ENCODE measurements at places on chromosomes 4 and X.

GRCh38 chrX:123923211-123923610, 38.3 kb upstream of the STAG2 start:
- no peak for DNase-seq

DNA sequence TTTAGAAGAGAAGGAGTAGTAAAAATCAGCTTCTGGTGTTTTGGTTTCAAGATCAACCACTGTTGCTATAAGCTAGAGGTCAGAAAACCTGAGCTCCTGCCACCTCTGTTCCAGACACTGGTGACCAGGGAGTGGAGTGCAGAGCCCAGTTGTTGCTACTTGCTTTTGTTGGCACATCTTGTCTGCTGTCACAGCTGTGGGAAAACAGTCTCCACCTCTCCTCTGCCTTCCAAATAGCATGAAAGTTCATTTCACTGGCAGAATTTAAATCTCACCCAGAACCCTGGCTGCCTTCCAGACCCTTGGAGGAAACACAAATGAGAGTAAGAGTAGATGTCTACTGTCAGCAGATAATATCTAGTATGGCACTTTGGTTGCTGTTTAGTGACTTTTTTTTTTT, 297.5 kb upstream of the KLF3 start:
- no peak for DNase-seq

- no peak for DNase-seq
Observed at GRCh38 chrX:108322234-108322633, 116.0 kb downstream of the COL4A6 start.

- DNase-seq: no peak
Observed at GRCh38 chr4:148079961-148080360, 348.1 kb downstream of the ARHGAP10 start.

DNA sequence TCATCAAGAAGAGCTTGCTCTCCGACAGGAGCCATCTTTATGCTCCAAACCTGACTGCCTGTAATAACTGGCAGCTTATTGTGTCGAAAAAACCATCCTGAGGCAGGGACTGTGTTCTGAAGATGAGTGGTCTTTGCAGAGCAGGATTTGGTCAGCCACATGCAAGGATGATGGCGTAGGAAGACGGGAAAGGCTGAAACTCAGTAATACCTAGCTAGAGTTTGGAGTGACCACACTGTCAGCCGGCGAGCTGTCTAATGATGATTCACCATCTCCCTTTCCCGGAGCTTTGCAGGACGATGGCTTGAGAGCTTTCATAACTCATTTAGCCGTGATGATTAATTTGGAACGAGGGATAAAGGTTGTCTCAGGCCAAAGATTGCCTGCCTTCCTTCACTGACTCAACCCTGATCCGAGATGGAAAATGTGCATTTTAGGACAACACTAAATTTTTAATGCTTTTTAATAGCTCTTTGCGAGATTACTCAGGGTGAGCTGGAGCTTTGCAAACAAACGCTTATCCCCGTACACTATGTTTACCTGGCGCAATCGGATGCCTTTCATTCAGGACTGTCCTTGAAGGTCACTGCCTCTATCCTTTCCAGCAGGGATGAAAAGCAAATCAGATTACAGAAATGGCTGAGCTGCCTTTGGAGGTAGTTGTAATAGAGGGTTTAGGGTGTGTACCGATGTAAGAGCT, 288.5 kb downstream of the ASMT start:
- no peak for DNase-seq

DNA sequence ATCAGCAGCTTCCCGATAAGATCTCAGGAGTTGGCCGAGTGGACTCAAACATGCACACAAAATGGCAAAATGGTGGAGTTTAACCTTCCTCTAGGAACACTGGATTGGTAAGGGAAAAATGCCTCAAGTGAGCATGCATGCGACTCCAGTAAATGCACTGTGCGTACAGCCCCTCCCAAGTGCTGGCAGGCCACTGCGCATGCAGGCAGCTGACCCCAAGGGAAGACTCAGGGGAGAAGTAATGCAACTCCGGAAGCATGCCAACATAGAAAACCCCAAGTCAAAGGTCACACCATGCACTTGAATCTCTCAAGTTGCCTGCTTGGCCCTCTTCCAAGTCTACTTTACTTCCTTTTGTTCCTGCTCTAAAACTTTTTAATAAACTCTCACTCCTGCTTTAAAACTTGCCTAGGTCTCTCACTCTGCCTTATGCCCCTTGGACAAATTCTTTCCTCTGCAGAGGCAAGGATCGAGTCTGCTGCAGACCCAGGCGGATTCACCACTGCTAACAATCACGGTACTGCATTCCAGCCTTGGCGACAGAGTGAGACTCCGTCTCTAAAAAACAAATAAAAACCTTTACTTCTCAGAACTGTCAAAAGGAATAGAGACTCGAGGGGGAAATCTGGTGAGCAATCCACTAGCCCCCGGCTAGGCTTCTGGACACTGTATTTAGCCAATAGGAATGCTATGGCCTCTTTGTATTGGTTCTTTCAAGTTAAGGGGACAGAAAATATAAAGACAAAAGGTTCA, 33.5 kb downstream of the NYX start:
- no peak for DNase-seq

GRCh38 chrX:68703369-68703768, 55.9 kb downstream of the STARD8 start:
- no peak for DNase-seq

DNA sequence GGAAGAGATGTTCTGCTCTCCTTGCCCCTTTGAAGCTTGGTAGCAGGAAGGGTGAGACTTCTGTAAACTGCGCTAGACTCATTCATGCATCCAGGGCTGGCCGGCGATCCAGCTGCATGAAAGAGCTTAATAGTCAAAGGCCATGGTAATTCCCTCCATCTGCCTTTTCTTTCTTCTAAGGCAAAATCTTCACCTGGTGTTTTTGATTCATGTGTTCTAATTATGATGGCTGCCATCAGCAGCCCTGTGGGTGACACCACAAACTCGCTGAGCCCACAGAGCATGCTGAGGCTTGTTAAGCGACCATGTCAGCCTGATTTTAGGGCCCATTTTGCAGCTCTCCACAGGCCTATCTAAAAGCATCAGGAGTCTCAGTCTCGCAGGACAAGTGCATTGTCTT, 450.1 kb upstream of the TENM3 start:
- no peak for DNase-seq

GRCh38 chr4:127446427-127446885, 186.3 kb upstream of the INTU start:
- DNase-seq: no peak

GRCh38 chr4:47221721-47222120, 190.4 kb downstream of the GABRB1 start:
- DNase-seq: no peak

DNA sequence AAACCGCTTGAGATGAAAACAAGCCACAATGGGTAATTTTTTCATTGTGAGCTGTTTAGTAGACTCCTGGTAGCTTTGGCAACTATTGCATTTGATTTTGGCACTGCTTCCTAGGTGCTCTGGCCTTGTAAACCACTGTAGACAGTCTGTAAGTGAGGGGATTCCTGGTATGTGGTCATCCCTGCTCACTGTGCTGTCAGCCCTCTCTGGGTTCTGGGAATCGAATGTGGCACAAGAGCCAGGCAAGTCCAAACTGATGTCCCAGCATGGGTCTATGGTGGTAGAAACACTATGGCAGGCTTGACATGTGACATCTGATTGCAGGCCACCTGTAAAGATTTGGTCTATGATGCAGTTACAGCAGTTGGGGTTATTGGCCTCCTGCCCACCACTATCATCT, 2.5 kb downstream of the USP51 start:
- no peak for DNase-seq

DNA sequence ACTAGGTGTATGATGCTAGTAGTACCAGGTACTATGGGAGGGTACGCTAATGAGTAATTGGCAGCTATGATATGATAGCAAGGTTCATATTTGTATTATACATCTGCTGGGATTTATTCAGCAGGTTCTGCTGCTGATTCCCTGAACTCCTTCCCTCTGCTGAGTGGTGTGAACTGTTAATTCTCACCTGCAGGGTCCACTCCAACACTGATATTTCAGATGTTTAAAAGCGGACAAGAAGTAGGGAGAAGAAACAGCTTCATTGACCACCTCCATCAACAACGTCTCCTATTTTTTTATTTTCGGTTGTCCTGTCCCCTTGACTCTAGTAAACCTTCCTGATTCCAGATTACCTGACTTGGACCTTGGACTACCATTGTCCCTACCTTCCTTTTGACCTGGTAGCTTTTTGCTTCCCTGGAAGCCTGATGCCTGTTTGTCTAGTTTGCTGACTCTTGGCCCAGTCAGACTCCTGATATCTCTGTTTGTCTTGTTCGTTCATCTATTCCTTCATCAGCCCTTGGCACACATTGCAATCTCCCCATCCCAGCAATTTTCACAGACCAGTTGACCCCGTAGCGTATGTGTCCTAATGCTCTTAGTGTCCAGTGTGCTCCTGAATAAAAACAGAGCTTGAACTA, 34.0 kb upstream of the RNF128 start:
- DNase-seq: no peak

- no peak for DNase-seq
Observed at GRCh38 chrX:13646154-13646549, 6.8 kb upstream of the TCEANC start.

- DNase-seq: no peak
Observed at GRCh38 chr4:152994038-152994437, 57.9 kb downstream of the FHDC1 start.

DNA sequence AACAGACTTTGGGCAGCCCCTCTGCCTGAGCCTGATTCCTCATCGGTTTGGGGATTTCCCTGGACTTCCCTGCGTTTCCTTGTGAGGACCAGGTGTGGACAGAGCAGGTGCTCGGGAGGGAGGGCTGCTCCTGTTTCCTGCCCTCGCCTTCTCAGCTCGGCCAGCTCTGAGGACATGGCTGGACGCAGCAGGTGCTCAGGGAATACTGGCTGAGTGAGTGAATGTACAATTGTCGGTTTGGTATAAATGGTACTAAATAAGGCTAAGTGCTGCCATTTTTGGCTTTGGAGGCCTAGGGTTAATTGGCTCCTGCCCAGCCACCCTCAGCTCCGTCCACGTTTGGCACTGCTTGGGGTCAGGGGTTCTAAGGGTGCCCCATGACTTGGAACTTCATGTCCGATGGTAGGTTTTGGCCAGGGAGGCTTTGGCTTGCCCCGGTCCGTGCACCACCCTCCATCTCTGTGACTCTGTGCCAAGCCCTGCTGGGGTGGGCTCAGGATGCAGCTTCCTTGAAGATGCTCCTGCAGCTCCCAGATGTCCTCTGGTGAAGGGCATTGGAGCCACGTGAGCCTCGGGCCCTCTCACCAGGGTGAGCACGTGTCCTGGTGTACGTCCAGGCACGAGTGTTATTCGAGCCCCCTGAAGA, 45.0 kb upstream of the NKX1-1 start:
- no peak for DNase-seq

- no peak for DNase-seq
Observed at GRCh38 chrX:21974011-21974385, 33.5 kb downstream of the SMS start.

DNA sequence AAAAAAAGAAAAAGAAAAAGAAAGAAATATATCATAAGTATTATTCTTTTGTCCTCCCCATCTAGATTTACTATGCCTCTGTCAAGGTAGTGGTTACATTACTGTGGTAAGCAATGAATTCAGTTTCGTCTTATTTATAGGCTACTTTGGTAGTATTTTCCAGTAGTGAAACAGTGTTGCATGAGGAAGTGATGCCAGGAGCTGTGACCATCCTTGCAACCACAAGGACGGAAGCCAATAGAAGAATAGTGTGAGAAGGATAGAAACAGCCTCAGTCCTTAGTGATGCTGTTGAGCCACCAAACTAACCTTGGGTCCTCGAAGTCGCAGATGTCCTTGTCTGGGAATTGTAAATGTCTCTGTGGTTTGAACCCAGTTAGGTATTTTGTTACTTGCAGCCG, 328.5 kb downstream of the PPP3CA start:
- no peak for DNase-seq

GRCh38 chr4:138734746-138735145, 280.8 kb upstream of the NOCT start:
- no peak for DNase-seq

GRCh38 chr4:8640816-8641215, 48.3 kb downstream of the CPZ start:
- no peak for DNase-seq

DNA sequence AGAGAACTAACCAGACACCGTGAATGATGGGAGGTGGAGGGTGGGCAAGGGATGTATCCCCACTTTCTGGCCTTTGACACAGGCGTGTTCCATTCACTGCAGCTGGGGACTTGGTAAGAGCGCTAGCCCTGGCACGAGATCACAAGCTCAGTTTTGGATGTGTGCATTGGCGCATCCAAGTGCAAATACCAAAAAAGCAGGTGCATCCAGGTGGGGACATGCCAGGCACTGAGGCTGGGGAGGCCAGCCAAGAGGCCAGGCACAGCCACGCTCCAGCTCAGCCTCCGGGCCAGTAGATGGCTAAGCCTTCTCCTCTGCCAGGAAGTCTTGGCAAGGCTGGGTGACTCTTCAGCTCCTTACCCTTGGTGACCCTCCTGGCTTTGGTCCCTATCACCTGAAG, 4.4 kb upstream of the ZFP92 start:
- no peak for DNase-seq
